ENCODE measurements at places on chromosomes 2 and 18.
A peak's percentile ranks its signal among the peaks of the same experiment; 100 is the strongest.

DNA sequence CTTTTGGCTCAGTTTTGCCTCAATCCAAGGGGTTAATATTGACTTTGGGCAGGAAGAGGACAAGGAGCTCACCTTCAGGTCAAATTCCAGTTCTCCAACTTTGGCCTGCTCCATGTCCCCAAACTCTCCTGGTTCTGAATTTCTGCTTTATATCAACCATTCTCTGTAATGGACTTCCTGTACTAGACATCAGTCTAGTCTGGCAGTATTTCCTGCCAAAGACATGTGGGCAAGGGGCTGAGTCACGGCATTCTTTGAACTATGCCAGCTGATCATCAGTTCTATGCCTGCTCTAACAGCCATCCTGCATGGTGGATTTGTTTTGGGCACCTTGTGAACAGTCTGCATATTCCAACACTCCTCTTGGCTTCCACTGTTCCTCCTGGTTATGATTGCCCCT lies 199.4 kb downstream of the ZEB2 start:
- ATAC-seq, result peak; percentile 96

GRCh38 chr2:141994066-141994465 lies 136.8 kb downstream of the LRP1B start:
- no peak for ATAC-seq

GRCh38 chr2:75337619-75338018 lies 138.3 kb upstream of the TACR1 start:
- ATAC-seq, result no peak

DNA sequence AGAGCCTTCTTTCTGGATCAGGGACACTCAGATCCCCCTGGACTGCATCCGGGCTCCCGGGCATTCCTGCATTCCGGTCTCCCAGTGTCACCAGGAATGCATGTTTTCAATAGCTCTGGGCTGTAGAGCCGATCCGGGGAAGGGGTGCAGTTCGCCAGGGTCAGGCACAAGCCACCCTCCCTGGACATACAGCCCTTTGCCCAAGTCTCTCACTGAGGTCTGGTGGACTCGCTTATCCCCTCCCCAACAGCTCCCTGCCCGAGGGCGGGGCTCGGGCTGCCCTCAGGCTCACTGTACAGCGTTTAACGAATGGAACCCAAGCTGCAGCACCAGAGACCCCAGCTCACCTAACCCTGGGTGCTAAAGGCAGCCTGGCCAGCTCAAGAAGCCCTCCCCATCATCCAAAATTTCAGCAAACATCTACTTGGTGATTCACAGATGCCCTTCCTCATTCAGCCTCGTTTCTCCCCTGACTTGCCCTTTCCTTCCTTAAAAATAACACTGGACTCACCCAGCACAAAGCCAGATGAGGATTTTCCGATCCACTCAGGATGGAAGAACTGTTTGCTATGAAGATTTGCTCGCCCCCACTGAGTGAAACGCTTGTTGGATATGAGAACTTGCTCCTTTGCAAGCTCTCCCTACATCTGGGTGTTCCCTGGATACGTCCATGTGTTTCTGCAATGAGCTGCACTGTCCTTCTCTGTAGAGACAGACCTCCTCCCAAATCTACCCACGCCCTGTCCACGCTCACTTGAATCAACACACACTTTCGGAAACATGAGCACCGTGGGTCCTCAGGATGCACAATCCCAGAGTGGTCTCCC lies 58.1 kb downstream of the PXDN start:
- ATAC-seq, result peak; percentile 94

DNA sequence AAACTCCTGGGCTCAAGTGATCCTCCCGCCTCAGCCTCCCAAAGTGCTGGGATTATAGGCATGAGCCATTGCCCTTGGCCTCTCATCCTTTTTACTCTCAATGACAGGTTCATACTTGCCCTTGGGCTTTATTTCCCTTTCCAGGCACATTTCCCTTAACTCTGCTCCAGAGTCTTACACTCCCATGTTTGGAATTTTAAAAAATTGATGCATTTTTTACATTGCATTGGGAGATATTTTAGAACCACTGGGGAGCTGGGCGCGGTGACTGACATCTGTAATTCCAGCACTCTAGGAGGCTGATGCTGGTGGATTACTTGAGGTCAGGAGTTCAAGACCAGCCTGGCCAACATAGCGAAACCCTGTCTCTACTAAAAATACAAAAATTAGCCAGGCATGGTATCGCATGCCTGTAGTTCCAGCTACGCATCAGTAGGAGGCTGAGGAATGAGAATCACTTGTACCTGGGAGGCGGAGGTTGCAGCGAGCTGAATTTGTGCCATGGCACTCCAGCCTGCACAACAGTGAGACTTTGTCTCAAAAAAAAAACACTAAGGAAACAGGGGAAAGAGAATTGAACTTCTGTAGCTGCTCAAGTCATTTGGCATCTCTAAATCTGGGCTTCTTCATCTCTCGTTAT lies 18.2 kb downstream of the TGIF1 start:
- no peak for ATAC-seq

DNA sequence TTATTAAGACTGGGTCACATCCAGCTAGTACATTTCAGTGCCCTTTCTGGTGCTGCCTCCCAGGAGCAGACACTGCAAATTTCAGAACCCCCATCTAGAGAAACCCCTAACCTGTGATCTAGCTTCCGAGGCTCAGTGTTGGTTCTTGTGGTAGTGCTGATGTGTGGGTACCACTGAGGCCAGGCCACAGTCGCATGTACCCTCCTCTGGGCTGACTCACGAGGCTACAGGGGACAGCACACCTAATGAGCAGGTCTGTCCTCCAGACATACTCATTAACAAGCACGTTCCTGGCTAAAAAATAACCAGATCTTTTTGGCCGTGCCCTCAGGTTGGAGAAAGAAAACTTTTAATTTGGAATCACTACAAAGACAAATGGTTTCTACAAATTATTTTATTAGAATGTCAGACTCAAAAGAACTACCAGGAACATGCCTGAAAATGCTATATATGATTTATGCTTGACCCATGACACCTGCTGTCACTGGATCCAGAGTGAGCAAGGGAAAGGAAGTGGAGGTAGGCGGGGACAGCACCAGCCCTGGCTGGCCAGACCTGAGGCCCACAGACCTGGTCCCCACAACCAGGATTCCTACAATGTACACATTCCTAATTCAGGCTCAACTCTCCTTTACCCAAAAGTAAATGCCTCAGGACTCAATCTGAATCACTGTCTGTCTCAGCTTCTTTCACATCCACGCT lies 8.5 kb downstream of the CIAO1 start:
- ATAC-seq, result peak; percentile 15

GRCh38 chr2:165369898-165370296 lies 99.6 kb upstream of the CSRNP3 start:
- no peak for ATAC-seq

DNA sequence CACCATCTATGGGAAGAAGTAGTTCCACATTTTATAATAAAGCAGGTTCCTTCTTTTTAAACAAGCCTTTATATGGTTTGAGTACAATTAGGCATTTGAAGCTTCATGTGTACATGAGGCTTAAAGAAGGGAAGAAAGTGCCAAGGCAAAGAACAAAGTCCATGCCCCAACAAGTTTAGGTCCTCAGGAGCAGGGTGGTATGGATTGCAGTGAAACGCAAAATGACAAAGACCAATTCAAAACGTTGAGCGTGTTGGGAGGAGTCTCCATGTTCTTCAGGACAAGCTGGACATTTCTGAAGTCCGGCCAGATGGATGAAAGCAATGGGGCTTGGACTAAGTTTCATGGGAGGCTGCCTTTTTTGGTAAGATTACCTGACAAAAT lies 78.8 kb upstream of the FZD5 start:
- ATAC-seq, result no peak

DNA sequence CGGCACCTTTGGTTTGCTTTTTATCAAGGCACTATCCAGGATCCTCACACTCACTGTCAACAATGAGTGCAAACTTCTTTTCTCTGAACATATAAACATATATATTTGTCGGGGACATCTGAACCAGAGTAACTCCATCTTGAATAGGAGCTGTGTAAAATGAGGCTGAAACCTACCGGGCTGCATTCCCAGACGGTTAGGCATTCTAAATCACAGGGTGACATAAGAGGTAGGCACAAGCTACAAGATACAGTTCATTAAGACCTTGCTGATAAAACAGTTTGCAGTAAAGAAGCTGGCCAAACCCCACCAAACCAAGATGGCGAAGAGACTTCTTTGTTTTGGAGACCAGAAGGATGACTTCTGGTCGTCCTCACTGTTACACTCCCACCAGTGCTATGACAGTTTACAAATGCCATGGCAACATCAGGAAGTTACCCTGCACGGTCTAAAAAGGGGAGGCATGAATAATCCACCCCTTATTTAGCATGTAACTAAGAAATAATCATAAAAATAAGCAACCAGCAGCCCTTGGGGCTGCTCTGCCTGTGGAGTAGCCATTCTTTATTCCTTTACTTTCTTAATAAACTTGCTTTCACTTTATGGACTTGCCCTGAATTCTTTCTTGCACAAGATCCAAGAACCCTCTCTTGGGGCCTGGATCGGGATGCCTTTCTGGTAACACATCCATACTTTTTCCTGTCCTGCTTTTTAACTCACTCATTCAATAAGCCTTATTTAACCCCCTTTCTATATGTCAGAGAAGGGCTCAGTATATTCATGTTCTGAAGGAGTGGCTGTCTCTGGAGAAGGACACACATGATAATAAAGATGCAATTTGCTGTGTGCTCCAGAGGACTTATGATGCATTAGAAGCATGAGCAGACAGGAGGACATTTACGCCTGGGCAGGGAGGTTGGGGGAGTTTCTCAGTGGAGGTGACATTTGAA lies 65.4 kb downstream of the TACR1 start:
- ATAC-seq, result no peak

Measured in SK-N-SH treated with all-trans-retinoic acid at 6 μM for 48 hours (cell line).